ENCODE measurements at places on chromosomes 1 and 21.

DNA sequence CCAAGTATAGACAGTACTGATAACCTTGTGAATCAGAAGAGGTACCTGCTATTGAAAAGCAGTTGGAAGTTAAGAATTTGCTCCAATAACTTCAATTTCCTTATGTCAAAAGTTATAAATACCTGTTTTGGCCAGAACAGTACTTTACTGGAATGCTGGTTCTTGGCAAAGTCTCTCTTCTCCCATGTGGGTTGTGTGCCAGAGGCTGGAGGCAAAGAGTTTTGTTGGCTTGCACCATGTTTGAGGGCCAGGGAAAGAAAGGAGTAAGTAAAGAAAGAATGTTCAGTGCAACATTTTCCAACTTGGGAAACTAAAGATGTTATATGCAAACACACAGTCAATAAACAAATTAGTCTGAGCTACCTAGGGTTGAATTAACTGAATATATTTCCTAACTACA, 67.0 kb upstream of the DYNLT5 start:
- DNase-seq: no peak

DNA sequence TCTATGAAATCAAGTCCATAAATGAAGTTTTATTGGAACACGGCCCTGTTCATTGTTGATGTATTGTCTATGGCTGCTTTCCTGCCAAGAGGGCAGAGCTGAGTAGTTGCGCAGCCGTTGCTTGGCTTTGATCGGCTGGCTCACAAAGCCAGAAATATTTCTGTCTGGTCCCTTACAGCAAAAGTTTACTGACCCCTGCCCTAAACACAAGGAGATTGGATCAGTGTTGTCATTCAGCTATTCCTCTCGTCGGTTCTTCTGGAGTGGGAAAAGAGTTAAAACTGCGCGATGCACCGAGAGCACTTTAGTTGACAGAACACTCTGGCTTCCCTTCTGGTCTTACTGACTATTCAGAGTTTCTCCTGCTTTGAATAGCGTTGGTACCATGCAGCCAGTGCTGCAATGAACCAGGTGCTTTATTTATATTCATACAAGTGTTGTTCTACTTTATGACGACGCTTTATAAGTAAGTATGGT, 868 bp downstream of the ZBTB40 start:
- no peak for DNase-seq

DNA sequence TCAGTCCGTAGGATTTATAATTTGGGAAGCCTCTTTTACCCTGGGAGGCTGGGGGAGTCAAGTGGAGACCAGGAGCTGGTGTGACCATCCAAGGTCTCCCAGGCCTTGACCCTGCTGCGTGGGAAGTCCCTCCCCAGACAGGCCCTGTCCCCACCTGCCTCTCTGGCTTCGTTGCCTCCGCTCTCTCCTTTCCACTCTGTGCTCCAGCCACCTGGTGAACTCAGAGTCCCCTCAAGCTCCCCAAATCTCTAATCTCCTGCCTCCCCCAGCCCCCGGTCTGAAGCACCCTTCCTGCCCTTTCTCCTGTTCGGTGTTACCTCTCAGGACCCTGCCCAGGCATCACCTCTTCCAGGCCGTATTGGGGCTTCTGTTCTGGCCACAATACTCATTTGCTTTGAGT, 27.9 kb downstream of the CDCP2 start:
- no peak for DNase-seq

- DNase-seq: no peak
These were observed 69.1 kb upstream of the ABCG1 start for GRCh38 chr21:42149656-42150473.

GRCh38 chr21:32046191-32046590, 173.4 kb downstream of the HUNK start:
- no peak for DNase-seq

DNA sequence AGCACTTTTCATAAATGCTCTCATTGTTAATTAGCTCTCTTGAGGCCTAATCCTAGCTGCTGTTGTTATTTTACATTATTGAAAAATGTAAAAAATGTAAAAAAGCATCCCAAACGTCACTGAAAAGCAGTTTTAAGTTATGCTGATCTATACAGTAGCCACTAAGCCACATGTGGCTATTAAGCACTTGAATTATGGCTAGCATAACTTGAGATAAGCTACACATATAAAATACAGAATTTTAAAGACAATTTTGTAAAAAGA, 18.4 kb upstream of the DNASE2B start:
- no peak for DNase-seq

- no peak for DNase-seq
These were observed 270.2 kb upstream of the CSF3R start for GRCh38 chr1:36752891-36753361.

DNA sequence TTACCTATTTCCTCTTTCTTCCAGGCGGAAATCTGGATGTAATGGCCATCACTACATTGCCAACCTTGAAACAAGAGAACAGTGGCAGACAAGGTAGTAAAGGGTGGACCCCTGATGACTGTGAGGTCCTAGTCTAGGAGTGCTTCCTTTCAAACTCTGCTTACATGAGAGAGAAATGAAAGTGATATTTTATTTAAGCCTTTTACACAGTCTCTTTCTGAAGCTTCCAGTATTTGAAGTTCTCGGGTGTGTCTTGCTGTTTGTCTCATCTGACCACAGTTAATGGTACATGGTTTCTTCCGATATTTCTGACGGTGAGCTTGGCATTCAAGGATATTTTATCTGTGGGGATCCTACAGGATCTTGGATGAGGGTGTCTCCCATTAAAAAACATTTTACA, 215.2 kb downstream of the SLC45A1 start:
- DNase-seq: no peak

DNA sequence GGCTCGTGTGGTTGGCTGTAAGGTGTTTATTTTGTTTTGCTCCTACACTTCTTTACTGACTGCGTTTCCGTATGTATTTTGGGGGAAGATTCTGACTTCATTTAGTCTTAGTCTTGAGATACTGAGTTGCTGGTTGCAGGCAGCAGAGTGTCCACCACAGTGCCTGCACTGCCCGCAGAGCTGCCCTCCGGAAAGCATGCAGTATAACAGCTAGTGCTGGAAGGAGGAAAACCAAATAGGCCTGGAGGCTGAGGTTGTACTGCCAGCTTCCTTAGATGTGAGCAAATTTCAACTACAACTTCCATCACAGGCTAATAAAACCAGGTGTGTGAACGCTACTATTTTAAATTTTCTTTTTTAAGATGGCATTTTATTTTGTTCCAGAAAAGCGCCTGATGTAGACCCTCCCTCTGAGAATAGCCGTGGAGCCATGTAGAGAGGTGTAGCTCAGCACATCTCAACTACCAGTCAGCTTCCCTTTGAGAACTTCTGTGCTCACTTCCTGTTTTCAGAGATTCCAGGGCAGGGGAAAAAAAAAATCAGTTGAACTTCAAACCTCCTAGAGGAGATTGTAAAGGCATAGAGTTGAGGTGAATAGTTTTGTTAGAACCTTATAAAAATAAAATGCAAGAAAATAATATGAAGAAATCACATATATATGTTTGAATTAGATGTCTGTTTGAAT, 17.6 kb downstream of the LMO4 start:
- DNase-seq: no peak

DNA sequence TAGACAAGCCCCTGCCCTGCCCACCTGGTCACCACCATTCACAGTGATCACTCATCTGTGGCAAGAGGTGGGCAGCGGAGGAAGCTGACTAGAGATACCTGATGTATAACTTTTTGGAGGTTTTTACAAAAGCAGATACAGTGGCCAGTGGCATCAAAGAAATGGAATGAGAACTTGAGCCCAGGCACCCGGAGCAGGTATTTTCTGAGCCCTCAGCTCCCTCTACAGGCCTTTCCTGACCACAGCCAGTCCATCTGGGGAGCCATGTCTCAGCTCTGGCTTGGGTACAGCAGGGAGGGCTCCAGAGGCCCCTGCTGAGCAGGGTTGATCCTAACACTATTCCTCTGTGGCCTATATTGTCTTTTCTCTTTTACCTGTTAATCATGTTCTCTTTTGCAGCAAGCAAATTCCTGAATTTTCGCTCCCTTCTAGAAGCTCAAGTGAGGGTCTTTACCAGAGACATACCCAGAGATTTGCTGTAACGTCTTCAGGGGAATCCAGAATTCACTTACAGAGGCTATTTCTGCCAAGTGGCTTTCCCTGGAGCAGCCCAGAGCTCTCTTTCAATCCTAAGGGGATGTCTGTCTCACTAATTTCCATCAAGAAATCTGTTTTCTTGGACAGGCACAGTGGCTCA, 27.3 kb downstream of the GPR157 start:
- DNase-seq: no peak

DNA sequence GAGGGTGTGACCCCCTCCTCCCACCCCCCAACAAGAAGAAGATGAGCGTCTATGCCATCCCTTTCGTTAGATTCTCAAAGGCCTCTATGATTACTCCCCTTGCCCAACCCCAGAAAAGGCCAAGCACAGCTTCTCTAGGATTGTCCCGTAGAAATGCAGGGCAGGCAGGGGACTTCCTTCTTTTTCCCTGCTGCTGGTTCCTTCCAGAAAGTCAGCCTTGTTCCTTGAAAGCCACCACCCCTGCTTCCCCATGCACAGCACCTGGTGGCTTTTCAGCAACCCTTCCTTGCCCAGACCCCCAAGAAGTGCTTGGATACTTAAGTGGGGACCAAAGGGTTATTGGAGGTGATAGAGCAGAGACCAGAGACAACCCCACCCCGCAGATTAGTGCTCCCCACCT, 75.1 kb downstream of the ARHGEF10L start:
- DNase-seq: no peak

DNA sequence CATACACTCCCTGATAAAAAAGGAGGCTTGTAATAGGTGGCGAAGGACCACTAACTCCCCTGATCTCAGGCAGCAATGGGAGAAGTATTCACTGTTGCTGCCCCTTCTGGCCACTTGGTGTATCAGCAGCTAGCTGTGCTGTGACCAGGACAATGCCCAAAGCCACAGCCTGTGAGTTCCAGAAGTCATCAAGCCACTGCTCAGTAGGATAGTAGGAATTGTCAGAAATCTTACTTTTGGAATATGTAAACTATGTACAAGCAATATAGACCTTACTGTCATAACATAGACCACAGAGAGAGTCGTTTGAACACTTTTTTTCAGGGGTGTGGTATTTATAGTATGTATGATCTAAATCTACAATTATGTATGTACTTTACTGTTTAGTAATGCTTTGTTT, 248.3 kb upstream of the CAMK1G start:
- DNase-seq: no peak

GRCh38 chr1:198934901-198935305, 296.1 kb downstream of the PTPRC start:
- no peak for DNase-seq

- peak; percentile 34 for DNase-seq
These were observed 2.0 kb upstream of the RCSD1 start for GRCh38 chr1:167627865-167628641.

DNA sequence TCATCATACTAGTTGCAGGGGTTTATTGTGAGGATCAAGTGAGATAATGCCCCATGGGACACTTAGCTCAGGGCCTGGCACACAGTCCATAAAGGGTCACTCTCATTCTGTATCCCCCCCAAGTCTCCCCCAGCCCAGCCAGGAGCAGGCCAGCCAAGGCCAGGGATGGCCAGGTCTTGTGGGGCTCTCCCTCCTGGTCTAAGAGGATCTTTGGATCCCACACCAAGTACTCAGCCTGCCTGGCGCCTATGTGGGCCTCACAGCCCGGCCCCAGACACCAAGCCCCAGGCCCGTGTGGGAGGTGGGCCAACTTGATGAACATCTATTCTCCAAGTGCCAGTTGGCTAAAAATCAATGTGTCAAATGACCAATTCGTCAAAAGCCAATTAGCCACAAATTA, 117.8 kb downstream of the GLIS1 start:
- no peak for DNase-seq

GRCh38 chr21:43585514-43585913, 73.8 kb downstream of the HSF2BP start:
- no peak for DNase-seq

DNA sequence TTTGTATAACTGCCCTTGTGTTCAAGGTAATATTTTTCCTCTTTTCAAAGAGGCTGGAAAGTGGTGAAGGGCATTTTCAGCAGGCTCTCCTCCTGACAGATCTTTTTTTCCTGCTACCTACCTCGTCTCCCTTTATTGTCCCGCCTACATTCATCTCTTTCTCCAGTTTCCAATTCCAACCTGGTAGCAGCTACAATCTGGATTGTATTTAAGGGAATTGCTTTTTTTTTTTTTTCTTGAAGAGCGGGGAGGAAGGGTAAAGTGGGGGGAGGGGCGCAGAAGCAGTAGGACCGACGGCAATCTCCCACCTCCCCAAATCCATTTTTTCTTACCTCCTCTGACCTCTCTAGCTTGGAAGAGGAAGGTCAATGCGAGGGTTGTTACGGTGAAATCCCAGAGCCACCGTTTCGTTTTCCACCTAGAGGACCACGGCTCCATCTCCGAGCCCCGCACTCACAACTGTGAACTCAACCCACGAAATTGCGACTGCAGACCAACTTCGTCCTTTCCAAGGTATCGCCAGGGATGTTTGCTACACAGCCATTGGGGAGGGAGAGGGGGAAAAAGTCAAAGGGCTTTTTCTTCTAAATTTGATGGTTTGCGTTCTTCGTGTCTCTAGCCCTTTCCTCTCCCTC, 464 bp downstream of the COL11A1 start:
- DNase-seq: no peak

- DNase-seq: no peak
These were observed 25.3 kb downstream of the FAAP20 start for GRCh38 chr1:2169200-2169836.

DNA sequence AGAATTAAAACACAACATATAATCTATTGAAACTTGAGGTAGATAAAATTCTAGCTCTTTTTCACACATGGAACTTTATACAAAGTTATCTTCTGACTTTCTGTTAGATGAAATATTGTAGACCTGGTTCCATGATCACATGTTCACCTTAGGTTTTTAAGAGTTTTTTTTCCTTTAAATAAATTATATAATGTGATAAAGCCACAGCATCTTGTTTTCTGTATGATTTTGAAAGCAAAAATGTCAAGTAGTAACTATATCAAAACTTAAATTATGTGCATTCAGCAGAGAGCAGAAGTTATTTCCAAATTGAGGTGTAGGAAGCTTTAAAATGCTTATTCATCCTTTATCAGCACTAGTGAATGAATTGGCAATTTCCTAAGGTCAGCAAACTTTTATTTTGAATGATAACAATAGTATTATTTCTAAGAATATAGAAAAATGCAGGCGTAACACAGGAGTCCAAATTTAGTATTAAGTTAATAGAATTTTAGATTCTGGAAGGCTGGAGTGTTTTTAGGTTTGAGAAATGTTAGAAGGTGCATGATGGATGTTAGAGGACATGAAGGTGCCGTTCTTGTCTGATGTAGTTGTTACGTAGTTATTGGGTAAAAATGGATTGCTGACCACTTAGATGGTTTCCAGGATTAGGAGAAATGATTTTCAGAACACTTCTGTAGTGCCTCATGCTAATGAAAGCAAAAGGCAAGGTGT, 17.5 kb downstream of the BACH1 start:
- no peak for DNase-seq

GRCh38 chr1:108722292-108722691, 9.6 kb downstream of the FNDC7 start:
- no peak for DNase-seq

- DNase-seq: no peak
These were observed 9.3 kb downstream of the CBR1 start for GRCh38 chr21:36079010-36079649.

GRCh38 chr1:198918920-198919319, 280.1 kb downstream of the PTPRC start:
- no peak for DNase-seq

All from activated CD4-positive, CD25-positive, alpha-beta regulatory T cell (primary cell).